ENCODE measurements at places on chromosomes 5 and 9.

DNA sequence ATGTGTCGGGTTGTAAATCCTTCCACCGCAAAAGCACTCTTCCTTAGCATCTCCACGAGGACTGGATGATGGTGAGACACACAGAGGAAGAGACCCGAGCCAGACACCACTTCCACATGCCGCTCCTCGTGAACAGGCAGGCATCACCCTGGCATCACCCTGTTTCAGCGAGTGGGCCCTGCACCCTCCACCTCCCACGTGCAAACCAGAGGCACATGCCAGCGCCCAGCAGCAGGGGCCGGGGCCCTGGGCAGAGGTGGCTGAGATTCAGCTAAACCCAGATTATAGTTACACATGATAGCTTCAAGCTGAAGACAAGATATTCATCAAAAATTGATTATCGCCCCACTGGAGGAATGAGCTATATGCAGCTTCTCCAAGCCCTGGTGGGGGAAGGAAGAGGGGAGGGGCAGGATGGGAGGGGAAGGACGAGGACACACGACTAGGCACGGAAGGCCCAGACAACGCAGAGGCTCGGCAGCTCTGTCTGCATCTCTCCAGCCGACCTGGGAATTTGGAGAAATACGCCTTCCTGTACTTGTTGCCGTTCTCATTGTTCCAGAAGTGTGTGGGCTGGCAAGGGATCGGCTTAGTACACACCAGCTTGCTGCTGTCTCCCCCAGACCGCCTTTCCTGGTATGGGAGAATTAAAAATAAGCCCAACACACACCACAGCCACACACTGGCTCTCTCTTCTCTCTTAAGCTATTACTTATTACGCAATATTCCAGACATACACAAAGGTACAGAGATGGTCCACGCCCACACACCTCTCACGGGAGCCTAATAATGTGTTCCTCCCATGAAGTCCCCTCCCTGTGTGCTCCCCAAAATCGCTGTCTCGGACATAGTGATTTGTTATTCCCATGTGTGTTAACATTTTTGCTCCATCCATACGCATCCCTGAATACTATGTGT, 50.4 kb upstream of the ZNF354A start:
- DNase-seq: no peak

DNA sequence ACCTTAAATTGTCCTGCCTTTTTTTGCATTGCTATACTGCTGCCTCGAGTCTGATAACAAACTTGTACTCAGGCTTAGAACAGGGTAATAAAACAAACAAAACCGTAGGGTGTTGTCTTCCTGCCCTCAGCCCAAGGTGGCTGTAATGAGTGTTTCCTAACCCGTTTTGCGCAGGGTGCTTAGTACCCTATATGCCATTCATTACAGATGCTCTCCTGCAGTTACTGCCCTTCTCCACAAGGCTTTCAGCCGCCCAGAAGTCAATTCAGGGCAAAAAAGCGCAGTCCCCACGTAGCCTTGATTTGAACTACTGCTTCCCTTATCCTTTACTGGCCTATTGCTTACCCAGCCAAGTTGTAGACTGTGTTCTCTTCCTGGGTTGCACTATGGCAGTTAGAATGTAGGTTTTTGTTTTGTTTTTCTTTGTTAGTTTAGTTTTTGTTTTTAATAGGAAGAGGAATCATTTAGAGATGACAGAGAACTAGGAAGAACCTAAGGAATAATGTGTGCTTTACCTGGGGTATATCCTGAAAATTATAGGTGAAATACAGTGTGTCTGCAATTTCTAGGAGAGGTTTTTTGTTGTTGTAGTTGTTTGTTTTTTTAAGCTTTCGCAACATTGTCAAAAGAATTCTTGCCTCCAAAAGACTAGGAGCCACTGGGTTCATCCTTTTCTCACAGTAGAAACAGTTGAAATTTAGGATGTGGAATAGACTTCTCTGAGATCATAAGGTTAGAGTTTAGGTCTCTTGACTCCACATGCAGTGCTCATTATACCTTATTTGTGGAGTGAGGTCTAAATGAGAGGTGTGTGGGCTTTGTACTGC, 1.3 kb downstream of the HMGXB3 start:
- DNase-seq: peak; percentile 60

- DNase-seq: no peak
Observed at GRCh38 chr5:100313657-100314056, 221.5 kb upstream of the FAM174A start.

DNA sequence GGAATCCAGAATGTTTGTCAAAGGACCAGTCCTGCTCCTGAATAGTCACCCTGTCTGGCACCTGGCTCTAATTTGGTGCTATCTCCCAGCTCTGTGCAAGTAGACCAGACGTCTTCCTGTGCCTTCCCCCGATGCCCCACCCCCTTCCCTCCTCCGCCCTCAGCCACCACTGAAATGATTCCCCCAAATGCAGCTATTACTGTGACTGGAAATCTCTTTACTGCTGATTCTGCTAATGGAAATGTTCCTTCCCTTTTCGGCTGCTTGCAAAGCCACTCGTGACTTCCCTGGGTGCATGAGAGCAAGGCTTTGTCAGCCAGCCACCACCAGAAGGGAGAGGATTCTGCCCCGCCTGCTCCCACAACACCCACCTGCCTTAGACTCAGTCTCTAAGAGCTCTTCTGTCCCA, 11.4 kb downstream of the ASTN2 start:
- DNase-seq: no peak

- no peak for DNase-seq
Observed at GRCh38 chr5:133274597-133274935, 222.8 kb downstream of the HSPA4 start.

GRCh38 chr9:121055642-121056143, 5.6 kb upstream of the C5 start:
- DNase-seq: no peak

- no peak for DNase-seq
Observed at GRCh38 chr5:59850766-59851165, 42.8 kb downstream of the PDE4D start.

DNA sequence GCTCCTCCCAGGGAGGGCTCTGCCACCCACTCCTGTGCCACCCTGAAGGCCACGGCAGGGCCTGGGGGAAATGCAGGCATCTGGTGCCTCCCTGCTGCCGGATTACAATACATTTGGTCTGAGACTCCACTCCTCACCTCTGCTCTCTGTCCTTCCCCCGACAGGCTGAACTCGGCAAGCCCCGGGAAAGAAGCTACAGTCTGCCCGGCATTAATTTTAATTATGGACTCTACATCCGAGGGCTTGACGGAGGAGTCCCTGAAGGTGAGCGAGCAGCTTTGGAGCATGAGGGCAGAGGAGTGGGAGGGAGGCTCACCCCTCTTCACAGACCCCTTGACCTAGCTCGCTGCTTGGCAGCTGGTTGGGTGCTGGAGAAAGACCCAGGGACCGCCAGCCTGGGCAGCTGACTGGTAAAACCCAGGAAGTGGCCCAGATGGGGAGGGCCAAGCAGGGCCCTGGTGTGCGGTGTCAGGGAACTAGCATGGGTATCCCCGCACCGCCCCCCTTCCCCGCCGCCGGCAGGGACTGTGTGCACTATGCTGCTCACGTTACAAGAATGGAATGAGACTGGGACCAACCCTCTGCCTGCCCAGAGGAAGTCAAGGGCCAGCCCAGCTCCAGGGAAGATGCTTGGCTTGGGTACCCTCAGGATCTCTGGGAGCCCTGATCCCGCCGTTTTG, 83.7 kb upstream of the BARHL1 start:
- no peak for DNase-seq

GRCh38 chr9:109107402-109108240, 12.1 kb downstream of the TMEM245 start:
- DNase-seq: no peak

GRCh38 chr5:169893010-169893409, 87.3 kb downstream of the INSYN2B start:
- no peak for DNase-seq

DNA sequence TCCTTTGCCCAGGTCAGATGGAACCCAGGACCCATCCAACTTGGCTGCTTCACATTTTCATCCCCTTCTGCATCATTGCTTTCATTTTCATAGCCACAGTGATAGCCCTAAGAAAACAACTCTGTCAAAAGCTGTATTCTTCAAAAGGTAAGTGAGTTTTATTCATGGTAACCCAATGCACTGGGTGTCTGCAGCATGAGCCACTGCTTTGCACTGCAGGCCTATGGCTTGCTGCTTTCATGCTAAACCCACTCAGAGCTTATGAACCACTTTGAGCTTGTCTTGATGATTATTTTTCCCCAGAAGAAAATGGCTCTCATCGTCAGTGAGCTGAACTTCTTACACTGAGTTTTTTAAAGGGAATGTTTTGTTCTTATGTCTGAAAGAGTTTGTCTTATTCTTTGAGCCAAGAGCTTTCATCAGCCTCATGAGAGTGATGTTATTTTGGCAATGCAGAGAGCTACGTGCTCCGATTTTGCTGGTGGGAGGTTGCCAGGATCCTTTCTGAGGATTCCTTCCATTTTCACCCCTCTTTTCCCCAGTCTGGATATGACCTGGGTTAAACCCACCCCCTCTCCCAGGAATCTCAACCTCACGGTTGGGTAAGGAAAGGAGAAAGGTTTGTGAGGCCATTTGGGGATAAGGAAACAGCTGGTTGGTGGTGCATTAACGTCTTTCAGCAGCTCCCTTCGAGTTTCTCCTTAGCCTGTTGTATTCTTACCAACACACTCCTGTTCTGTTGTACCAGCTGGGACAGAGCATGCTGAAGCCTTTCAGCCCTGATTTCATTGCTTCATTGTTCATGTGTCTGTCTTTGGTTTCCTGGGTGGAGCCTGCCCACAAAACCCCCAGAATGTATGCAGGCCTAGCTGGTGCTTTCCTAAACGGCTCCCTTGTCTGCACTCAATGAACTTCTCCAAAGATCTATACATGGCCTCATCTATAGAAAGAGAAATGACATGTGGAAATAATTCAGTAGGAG, 47.6 kb downstream of the PDCD1LG2 start:
- DNase-seq: no peak

DNA sequence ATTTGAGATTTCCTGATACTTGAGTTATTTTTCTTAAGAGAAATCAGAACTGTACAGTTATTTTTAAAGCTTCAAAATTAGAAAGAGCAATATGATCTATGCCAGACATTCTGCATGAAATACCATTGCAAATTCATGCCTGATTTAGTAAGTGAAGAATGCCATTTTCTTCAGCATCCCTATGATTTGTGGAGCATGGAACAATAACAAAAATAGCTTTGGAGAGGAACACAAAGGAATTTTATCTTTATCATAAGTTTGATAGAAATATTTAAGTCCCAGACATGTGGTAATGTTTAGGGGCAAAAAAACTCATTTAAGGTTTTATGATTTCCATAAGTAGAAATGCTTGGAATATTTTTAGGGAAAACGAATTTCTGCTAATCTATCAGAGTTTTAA, 1863.4 kb downstream of the EFNA5 start:
- DNase-seq: no peak

DNA sequence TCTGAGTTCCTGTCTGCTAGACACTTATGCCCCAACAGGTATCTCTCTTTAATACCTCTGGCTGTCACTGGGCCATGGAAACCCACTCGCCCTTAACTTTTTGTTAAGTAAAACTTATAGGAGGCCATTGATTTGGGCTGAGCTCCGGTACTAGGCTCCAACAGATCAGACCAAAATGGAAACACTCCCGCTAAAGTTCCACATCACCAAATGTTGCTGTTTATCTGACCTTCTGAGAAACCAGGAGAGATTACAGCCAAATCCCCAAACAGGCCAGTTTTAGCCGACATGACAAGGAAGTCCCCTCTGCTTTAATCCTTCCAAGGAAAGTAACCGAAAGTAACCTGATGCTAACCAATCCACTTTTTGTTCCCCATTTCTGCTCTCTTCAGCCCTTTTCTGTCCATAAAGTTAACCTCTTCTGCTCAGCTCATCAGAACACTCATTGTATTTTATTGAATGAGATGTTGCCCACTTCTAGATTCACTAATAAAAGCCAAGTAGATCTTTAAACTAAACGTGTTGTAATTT, 115.2 kb upstream of the LHFPL2 start:
- no peak for DNase-seq

- peak; percentile 8 for DNase-seq
Observed at GRCh38 chr5:94693043-94693822, 74.8 kb downstream of the SLF1 start.

DNA sequence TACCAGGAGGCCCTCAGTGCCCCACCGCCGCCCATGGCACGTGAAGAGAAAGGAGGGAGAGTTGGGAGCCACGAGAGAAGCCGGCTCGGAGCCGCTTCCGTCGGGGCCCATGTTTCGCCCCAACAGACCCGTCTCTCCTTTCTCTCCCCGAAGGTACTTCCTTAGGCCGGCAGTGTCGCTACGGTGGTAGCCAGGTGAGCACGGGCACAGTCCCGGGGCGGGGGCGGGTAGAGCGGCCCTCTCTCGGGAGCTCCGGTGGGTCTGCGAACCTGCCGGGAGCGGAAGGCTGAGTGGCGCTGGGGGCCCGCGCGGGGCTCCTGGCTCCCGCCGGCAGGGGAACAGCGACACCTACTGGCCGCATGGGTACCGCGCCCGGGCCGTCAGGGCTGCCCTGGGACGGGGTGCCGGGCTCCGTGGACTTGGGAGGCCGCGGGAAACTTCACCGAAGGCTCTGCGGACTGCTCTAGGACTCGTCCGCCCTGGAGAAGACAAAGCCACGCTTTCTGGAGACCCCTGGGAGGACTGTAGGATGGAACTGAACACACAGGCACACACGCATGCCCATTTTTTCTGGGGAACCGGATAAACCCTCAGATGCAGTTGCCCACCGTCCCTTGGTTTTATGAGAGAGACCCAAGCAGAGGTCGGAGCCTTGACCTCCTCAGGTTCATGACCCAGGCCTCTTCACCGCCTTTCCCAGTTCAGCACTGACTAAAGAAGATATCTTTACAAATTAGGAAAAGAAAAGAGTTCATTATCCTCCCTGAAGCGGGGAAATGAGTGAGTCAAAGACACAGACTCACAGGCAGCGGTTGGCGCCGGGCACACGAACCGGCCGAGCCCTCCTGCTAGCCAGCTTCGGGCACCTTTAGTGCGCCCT, 202.5 kb downstream of the MEF2C start:
- DNase-seq: no peak

GRCh38 chr5:67588389-67588788, 391.8 kb upstream of the CD180 start:
- DNase-seq: no peak

- no peak for DNase-seq
Observed at GRCh38 chr5:56262279-56262678, 29.1 kb upstream of the ANKRD55 start.

DNA sequence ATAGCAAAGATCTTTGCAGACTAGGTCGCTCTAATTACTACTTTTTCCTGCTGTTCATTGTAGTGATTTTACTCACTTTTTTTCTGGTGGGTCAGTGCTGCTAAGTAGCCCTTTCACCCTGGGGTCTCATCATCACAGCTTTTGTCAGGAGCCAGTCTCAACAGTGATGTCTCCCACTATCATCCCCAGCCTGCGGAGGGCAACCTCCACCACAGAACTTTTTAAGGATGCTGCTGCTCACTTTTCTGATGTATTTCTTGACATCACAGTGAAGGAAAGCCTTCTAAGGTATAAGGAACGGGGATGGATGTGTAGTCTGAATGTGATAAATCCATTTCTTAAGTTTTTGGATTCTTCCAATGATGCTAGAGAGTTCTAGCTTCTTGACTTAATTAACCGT, 242.5 kb upstream of the RIOK2 start:
- no peak for DNase-seq

- no peak for DNase-seq
Observed at GRCh38 chr5:167485061-167485774, 806.2 kb upstream of the WWC1 start.

- DNase-seq: no peak
Observed at GRCh38 chr9:115593587-115594091, 475.7 kb upstream of the TNC start.

Measured in DMS 273 treated with DMSO at 0.1 percent for 48 hours (cell line).